ENCODE measurements at places on chromosomes 16 and 17.

GRCh38 chr17:7843536-7844291 is 9.7 kb downstream of the KDM6B start:
- DNase-seq: peak; percentile 89

DNA sequence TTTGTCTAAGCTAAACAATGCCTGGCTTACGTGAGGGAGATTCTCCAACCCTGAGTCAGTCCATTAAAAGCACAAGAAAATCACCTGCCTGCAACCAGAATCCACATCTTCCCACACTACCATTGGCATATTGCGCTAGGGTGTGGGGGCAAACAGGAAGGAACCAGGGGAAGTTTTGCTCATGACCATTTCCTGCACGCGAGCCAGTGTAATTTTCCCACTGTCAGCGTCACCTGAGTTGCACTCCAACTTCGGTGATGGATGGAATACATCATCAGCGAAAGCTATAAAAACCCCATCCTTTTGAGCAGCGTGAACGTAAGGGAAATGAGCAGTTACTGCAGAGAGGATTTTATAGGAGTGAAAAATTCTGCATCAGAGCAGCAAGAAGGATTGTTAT is 167.9 kb upstream of the NOL11 start:
- peak; percentile 38 for DNase-seq

DNA sequence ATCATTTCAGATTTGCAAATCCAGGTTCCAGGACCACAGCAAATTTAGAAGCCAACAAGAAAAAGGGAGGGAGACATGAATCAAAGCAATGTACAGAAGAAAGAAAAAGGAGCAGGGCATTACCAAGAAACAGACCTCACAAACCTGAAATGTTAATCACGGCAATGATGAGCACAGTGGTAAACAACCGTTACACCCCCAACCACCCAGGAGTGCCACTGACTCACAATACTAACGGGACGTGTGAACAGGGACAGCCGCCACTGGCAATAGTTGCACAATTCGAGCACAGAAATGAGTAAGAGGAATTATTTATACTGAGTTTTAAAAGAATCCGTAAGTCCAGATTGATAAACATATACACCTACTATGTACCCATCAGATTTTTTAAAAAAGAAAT is 13.8 kb downstream of the USP22 start:
- no peak for DNase-seq

DNA sequence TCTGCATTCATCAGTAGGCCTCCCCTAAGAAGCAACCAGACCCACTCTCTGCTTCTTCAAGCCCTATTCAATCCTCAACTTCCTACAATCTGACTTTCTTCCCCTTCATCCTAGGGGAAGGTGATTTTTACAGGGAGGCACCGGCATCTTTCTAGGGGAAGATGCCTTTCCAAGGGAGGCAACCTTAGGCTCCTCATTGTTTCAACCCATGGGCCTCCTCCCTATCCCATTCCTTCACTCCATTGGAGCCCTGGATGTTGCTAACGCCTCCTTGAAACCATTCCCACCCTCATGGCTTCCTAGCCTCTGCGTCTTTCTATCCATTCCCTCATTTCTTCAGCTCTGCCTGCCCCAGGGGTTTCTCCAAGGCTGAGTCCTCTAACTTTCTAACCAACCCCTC is 2.7 kb upstream of the CUEDC1 start:
- peak; percentile 18 for DNase-seq

- DNase-seq: no peak
Measured at GRCh38 chr17:75697651-75698291, 23.5 kb upstream of the ITGB4 start.

DNA sequence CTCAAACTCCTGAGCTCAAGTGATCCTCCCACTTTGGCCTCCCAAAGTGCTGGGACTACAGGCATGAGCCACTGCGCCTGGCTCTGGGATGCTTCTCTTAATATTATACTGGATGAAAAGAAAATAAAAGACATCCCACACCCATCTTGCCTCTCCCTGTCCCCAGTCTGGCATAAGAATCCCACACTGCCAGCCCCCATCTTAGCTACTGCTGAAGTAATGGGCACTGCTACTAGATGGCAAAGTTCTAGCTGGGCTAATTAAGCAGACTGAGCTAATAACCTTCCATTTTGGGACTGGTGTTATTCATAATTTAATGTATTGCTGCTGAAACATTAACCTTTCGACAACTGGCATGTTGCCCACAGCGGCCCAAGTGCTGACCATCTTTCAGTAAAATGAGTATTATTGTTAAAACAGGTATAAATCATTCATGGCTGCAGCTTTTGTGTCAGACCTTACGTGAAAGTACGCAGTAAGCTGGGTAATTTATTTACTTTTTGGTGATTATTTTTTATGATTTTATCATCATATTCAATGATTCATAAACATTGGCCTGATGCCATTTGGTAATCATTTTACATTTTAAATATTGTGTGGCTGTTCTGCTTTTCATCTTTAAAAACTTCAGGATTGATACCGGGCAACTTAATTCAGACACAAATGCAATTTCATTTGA is 47.4 kb upstream of the ZFHX3 start:
- DNase-seq: no peak

DNA sequence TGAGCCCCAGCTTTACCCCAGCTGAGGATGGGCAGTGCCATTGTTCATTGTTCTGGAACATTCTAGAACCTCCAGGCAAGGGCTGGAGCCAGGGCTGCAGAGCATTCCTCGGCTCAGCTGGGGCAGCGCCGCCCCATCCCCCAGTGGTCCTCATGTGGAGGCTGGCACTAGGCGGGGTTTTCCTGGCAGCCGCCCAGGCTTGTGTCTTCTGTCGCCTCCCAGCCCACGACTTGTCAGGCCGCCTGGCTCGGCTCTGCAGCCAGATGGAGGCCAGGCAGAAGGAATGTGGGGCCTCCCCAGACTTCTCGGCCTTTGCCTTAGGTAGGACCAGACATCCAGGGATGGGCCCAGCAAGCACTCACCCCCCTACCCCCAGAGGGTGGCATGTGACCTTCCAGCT is at the start of gene TMEM95:
TSS of gene TMEM95 (plus strand) at position 104 of the 400 bp plus-strand sequence. CDS start at position 153, 49 bp downstream.
- peak; percentile 87 for DNase-seq

GRCh38 chr16:71666928-71667707 is 41.1 kb downstream of the MARVELD3 start:
- no peak for DNase-seq

- no peak for DNase-seq
Measured at GRCh38 chr17:62761884-62762283, 46.2 kb downstream of the MARCHF10 start.

DNA sequence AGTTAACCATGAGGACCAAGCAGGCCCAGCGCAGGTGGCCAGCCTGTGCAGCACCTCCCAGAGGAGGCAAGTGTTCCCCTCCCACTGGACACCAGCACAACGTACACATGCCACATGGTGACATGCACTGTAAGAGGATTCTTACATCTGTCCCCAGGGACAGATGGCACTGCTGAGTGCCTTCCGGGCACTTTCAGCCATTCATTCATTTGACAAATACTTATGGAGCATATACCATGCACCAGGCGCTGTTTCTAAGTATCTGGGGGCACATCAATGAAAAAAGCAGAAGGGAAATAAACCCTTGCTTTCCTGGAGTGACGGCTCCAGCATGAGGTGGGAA is 79.6 kb downstream of the GAS7 start:
- no peak for DNase-seq

GRCh38 chr16:19690196-19690595 is 27.8 kb downstream of the KNOP1 start:
- no peak for DNase-seq

GRCh38 chr17:72021417-72022041 is 99.3 kb upstream of the SOX9 start:
- DNase-seq: no peak

GRCh38 chr17:30720013-30720471 is 104.5 kb downstream of the CRLF3 start:
- DNase-seq: peak; percentile 55
